ENCODE measurements at places on chromosomes 7 and 10. TPM values are rescaled to one million over a fixed set of nuclear protein-coding genes. Genes with fewer than 3 reads are reported as not detected.
A peak's percentile ranks its signal among the peaks of the same experiment; 100 is the strongest.

Gene DPCD
- 17.3 TPM for total RNA-seq

- DNase-seq = peak; percentile 44
Observed at GRCh38 chr7:116258734-116259133, 48.4 kb downstream of the TES start.

- no peak for DNase-seq
Observed at GRCh38 chr10:122514045-122514840, 46.3 kb upstream of the DMBT1 start.

Gene THSD7A
- 3.6 TPM for total RNA-seq

DNA sequence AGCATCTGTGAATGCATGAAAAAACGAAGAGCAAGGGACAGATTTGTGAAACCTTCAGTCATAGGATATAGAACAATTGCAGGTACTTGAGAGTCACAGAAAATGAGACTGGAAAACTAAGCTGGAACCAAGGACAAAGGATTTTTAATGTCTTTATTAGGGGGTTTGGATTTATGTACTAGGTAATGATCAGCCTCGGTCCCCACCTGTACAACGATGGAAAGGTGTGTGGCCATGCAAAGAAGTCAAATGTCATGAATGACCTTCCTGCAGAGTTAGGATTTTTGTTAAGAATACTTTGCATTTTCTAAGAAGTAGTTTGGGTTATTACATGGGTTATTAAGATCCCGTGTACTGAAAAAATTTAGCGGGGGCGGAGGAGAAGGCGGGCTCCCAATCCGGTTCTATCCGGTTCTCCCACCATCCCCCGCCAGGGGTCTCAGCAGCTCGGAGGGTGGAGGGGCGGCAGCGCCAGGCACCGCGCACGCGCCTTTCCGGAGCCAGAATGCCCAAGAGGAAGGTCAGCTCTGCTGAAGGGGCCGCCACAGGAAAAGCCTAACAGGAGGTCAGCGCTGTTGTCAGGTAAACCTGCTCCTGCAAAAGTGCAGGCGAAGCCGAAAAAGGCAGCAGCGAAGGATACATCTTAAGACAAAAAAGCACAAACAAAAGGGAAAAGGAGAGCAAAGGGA is 327.5 kb upstream of the PLXDC2 start:
- peak; percentile 64 for DNase-seq

DNA sequence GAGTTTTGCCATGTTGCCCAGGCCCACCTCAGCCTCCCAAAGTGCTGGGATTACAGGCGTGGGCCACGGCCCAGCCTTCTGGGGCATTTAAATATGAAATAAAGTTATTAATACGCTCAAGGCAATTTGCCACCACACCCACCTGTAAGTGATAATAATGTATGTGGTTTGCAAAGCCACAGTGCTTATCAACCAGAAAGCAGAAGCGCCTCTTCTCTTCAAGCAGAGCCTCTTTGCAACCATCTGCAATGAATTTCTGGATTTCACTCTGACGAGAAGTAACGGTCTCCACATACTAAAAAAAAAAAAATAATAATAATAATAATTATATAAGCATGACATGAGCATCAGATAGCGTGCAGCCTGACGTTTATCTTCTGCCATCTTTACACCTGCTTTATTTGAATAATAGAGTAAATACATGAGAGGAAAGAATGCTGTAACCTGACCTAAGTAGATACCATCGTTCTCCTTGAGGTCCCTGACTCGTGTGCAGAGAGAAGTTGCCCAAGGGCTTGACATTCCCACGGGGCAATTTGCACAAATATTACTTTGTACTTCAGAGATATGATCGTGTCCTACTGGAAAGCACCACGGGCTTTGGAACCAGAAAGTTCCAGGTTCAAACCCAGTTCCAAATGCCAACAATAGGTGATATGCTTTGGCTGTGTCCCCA is 34.0 kb downstream of the BRI3 start:
- DNase-seq = no peak

GRCh38 chr10:49559476-49559875 is 20.6 kb upstream of the ERCC6 start:
- no peak for DNase-seq

GRCh38 chr7:20577441-20578071 is 37.9 kb upstream of the ABCB5 start:
- no peak for DNase-seq

GRCh38 chr7:55962014-55962413 is 2.4 kb upstream of the NIPSNAP2 start:
- DNase-seq = no peak

Gene CUZD1
- 0.88 TPM for total RNA-seq

Gene CWF19L1
- 17.1 TPM for total RNA-seq

Gene ASB10
- not detected for total RNA-seq

- DNase-seq = no peak
Observed at GRCh38 chr7:157388301-157388700, 51.5 kb downstream of the DNAJB6 start.

Gene MYO1G
- total RNA-seq = 0.92 TPM

Gene CALCR
- not detected for total RNA-seq

DNA sequence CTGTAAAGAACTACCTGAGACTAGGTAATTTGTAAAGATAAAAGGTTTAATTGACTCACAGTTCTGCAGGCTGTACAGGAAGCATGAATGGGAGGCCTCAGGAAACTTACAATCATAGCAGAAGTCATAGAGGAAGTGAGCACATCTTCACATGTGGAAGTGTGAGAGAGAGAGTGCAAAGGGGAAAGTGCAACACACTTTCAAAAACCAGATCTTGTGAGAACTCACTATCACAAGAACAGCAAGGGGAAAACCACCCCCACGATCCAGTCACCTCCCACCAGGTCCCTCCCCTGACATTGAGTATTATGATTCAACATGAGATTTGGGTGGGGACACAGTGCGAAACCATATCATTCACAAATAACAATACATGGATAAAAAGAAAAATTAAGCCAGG is 24.5 kb downstream of the AVL9 start:
- DNase-seq = no peak

Gene RADIL
- 1.4 TPM for total RNA-seq

- no peak for DNase-seq
Observed at GRCh38 chr10:112429147-112429546, 17.6 kb downstream of the ZDHHC6 start.

Gene GPRIN2
- total RNA-seq = not detected

DNA sequence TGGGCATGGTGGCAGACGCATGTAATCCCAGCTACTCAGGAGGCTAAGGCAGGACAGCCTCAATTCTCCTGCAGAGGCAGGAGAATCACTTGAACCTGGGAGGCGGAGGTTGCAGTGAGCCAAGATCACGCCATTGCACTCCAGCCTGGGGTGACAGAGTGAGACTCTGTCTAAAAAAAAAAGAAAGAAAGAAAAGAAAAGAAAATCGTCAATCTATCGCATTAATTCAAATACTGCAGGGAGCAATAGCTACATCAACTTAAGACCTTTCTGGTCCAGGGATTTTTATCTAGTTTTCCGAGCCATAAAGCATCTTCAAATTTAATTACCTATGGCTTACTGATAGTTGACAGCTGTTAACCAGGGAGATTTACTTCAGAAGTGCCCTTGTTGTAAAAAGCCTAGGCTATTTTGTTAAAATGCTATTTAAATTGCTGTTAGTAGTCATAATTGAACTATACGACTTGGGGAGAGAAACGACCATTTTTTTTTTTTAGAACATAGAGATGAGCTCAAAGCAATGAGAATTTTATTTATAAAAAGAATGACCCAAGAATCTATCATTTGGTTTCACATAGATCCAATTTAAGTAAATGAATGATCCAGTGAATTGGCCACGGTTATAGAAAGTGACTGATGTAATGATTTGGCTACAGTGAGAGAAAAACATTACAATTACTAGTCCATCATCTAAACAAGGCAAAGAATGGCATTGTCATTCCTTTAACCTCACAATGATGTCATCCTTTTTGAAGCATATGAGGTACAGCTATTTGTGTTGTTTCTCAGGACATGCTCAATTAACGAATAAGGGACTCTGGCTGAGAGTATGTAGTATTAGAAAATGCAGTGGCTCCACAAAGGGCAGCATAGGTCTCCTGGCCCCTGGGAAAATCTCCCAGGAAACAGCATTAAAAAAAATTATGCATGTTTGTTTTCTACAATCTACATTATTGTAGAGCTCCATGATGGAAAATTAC is 85.3 kb downstream of the SEMA3C start:
- no peak for DNase-seq

Gene OR9A2
- 0.22 TPM for total RNA-seq

- DNase-seq = no peak
Observed at GRCh38 chr7:135653340-135654080, 8.8 kb upstream of the STMP1 start.

Gene CPA2
- not detected for total RNA-seq

Data from ovary (tissue), 10 donors.